ENCODE measurements at places on chromosomes 4 and X.
A peak's percentile ranks its signal among the peaks of the same experiment; 100 is the strongest.

DNA sequence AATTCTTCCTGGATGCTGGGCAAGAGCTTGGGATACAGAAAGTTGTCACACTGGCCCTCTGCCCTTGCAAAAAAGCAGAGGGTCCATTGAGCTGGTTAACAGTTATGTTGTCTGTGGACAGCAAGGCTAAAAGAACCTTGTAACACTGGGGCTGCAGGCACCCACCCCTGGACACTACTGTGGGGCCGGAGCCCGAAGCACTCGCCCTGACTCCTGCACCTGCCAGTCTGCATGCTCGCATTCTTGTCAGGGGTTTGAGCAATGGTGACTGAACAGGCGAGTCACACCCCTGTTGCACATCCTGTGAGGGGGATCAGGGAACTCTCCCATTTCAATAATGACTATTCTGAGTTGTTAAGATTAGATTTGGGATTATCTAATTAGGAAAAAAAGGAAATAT lies 23.6 kb downstream of the ADH4 start:
- DNase-seq: no peak

- DNase-seq: no peak
These were observed 1718.8 kb upstream of the PCDH10 start for GRCh38 chr4:131430302-131430701.

DNA sequence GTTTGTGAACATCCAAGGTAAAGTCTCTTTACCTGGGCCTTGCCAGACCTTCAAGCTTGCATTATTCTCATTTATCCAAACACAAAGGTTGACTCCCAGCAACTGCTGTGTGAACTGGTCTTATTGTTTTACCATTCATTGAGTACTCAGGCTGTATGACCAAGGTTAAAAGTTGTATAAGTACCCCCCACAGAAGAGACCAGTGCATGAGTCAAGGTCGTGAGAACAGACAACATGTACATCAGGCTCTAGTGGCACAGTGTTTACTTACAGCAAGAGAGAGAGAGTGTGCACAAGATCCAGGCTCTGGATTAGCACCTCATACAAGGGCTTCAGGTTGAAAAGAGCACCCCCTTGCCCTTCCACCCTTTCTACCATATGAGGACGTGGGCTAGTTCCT lies 77.4 kb upstream of the EFNB1 start:
- DNase-seq: no peak

- peak; percentile 5 for DNase-seq
These were observed 151.2 kb upstream of the SLC4A4 start for GRCh38 chr4:71187404-71188155.

DNA sequence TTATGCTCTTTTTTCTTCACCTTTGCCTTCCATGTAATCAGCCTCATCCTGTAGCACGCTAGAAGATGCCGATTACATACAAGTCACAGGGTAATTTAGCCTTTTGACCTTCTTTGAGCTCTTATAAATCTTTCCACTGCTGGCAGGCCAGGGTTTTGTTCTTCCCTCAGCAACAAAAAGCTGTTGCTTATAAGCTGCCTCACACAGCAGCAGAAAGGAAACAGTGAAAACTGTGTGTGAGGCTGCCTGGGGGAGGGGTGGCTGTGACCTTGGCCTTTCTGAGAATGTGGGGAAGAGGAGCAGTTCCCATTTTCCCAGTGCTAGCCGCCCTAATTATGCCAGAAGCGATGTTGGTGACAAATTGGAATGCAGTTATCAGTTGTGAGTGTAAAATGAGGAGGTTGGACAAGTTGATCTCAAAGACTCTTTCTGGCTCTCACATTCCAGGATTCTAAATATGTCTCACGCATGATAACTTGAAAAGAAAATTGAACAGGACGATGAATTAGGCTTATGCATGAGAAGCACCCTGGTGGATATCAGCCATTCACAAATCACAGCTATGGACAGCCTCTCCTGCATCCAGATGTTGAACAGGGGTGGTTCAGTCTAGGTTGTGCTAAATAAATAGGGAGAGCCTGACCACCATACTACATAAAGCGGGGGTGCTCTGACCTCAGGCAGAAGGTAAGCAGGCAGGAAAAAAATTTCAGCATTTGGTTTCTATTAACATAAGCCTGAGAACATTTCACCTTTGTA lies 25.7 kb downstream of the SLITRK2 start:
- no peak for DNase-seq

DNA sequence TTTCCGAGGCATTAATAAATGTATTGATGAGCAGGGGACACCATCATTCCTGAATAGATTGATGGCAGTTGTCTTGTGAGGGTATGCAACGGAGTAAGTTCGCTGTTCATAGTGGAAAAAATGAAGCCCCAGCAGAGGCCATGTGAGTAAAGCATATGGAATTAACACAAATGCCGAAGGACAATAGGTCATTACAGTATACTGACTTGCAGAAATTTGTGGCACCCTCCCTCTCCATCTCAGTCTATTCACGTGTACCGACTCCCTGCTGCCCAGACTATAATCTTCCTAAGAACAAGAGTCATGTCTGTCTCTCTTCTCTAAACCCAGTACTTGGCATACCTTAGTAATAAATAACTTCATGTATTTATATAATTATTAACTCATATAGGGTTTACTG lies 47.1 kb upstream of the PCDH10 start:
- DNase-seq: no peak

- no peak for DNase-seq
These were observed 311.8 kb upstream of the SMIM31 start for GRCh38 chr4:164442180-164442579.

DNA sequence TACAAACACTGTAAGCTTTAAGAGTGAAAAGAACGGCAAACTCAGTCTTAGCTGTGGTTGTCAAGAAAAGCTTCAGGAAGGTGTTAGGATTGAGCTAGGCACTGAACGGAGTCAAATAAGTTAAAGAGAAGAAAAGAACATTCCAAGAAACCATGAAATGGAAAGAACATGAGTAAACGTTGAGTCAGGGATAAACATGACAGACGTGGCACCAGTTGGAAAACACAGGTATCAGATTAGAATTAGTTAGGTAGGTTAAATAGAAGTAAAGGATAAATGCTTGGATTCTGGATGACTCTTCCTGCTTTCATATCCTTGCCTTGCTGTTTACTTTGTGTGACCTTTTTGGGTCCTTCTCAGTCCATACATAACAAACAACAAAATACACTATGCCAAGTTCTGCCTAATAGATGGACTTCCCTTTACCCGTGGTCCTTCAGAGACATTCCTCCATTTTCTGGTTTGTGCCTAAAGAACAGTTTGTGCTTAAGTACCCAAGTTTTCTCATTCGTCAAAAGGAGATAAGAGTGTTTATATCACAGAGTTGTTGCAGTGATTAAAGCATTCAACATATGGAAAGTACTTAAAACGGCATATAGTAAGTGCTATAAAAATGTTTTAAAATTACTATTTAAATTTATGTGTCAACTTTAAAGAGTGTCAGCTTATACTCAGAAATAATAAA lies 446.9 kb downstream of the TMA16 start:
- DNase-seq: no peak

DNA sequence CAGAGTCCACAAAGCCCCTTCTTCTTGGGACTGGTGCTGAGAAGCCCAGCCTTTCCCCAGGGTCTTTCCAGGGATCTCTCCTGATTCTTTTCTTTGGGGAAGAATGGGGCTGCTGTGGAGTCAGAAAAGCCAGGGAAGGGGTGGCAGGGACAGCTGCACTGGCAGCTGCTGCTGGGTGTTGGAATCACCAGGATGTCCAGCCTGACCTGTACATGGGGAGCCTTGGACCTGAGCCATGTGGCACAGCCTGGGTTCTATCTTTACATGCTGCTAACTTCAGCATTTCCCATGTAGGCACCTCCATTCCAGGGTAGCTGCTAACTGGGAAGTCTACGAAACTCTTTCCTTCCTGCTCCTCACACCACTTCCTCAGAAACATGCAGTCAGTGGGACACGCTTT lies 36.0 kb downstream of the MED28 start:
- DNase-seq: no peak

DNA sequence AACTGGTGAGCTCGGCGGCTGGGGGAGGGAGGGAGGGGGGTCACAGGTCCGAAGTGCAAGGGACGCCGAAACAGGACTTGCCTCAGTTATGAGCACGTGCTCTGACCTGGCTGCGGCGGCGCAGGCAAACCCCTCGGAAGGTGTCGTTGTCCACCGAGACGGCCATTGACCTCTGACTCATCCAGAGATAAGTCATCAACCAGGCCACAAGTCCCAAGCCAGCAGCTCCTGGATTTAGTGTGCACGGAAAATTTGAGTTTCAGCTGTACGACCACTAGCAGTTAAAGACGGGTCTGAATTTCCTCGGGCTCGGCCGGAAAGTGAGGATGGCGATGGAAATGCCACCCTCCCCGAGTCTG lies 674 bp downstream of the SH3D19 start:
- DNase-seq: peak; percentile 74

GRCh38 chr4:30714408-30715031 lies 5.6 kb upstream of the PCDH7 start:
- DNase-seq: peak; percentile 57

DNA sequence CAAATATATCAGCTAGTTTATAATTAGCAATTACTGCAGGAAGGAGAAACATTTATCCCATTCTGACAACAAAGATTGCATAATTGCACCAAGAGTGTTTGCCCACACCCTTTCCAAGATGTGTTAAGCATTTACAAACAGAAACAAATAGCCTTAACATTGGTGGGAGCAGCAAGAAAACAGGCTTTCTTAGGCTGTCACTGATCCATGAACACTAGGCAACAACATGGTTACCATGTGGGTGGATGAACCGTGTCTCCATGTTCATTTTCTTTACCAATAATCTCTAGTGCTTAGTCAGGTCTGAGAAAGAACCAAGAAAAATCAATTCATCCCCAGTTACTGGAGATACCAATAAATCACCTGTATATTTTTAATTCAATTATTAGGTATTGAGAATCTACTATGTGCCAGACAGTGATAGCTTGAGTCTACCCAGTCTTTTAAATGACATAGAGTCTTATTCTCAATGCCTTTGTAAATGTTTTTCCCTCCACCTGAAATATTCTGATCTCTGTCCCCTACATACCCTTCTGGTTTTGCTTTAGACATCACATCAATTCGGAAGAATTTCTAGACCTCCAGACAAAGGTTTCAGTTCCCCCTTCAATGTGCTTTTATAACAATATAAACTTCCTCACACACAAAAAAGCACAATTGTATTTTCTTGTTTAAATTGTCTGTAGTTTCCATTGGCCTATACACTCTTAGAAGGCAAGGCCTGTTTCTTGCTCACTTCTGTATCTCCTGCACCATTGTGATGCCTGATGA lies 286.6 kb downstream of the PPP1R2C start:
- no peak for DNase-seq

DNA sequence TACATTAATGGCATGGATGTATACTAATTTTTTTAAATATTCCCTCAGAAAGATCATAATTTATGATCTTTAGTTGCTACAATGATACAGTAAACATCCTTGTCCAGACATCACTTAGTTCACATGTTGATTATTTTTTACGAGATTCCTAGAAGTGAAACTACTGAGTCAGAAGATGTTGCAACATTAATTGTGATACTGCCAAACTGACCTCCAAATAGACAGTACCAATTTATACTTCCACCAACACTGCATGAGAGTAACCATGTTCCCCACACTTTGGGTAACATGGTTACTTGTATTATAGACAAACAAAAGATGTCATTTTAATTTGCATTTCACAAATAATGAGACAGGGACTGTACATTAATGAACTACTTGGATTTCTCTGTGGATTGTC lies 19.6 kb downstream of the RCHY1 start:
- DNase-seq: no peak

DNA sequence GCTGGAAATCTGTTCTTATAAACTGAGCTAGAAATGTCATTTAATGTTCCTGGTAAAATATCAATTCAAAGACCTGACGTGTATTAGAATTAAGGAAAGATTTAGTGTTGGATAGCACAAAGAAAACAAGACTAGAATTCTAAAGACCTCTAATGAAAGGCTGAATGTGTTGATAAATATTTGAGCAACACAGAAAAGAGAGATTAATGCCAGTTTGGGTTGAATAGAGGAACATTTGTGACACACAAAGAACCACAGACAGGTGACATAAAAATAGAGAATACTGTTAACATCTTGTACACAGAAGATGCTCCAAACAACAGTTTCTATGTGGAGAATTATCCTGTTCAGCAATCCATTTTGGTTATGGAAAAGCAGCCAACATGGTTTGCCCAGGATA lies 222.1 kb upstream of the GALNT7 start:
- DNase-seq: no peak

GRCh38 chr4:39936565-39937418 lies 40.9 kb downstream of the PDS5A start:
- peak; percentile 18 for DNase-seq

GRCh38 chr4:93182722-93183121 lies 645.8 kb upstream of the ATOH1 start:
- DNase-seq: no peak

- DNase-seq: no peak
These were observed 6.9 kb downstream of the MOB1B start for GRCh38 chr4:70908993-70909556.

- DNase-seq: no peak
These were observed 92.6 kb downstream of the TIGD2 start for GRCh38 chr4:89203902-89204301.

DNA sequence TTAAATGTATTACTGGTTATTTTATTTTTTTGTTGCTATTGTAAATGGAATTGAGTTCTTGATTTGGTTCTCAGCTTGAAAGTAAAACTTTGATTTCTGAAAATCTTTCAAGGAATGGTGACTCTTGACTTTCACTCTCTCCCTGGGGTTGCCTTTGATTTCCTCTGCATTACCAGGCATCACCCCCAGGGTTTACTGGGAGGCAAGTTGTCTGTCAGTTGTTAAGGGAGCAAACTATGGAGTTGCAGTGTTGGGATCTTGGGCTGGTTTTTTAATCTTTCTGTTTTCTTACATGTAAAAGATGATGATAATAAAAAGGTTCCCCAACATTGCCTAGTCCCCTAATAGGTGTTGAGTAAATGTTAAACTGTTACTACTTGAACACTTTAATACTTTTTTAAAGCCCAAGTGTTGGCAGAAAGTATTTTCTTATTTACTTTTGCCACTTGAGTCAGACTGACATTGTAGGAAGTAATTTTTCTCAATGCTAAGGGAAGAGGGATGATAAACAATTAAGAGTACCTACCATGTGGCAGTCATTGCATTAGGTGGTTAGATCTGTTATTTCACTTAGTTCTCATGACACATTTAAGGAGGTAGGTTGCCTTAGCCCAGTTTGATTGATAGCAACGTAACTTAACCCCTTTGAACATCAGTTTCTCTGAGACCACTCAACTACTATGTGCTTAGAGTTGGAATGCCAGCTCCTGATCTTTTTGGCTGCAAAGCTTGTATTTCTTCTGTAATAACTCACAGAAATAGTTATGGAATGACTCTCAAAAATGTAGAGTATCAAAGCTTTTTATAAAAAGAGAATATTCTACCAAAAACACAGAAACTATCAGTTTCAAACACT lies 67.1 kb downstream of the DCLK2 start:
- no peak for DNase-seq

- DNase-seq: no peak
These were observed 179.4 kb upstream of the PACRGL start for GRCh38 chr4:20520901-20521300.

DNA sequence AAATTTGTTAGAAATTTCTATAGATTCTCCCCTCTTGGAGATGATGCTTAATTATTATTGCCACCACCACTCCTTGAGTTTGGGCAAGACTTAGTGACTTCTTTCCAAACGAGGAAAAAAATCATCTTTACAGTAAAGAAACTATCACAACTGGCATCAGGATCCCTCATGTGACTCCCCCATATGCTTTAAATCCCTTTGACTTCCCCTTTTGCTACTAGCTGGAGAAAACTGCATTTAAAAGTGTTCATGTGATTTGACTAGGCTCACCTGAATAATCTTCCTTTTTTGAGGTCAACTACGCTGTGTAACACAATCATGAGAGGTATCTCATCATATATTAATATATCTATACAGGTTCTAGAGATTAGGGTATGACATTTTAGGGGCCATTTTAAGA lies 30.3 kb upstream of the ENOX2 start:
- no peak for DNase-seq

Data from dermis blood vessel endothelial cell (primary cell).